ENCODE measurements at places on chromosomes 12 and 14.

- no peak for DNase-seq
Observed at GRCh38 chr12:1995205-1995896, 8.9 kb downstream of the DCP1B start.

- no peak for DNase-seq
Observed at GRCh38 chr14:105065280-105066228, at the start of gene GPR132. Gene GPR132, minus strand, starts transcription at chr14:105065430. Its CDS starts 10,010 bp downstream, at chr14:105055420.

GRCh38 chr12:117582135-117582784 lies 220.8 kb upstream of the NOS1 start:
- no peak for DNase-seq

- no peak for DNase-seq
Observed at GRCh38 chr12:79069009-79069408, 204.4 kb downstream of the SYT1 start.

- no peak for DNase-seq
Observed at GRCh38 chr14:64388533-64389285, 556 bp downstream of the MTHFD1 start.

GRCh38 chr12:132154941-132155770 lies 10.9 kb downstream of the NOC4L start:
- DNase-seq = no peak

DNA sequence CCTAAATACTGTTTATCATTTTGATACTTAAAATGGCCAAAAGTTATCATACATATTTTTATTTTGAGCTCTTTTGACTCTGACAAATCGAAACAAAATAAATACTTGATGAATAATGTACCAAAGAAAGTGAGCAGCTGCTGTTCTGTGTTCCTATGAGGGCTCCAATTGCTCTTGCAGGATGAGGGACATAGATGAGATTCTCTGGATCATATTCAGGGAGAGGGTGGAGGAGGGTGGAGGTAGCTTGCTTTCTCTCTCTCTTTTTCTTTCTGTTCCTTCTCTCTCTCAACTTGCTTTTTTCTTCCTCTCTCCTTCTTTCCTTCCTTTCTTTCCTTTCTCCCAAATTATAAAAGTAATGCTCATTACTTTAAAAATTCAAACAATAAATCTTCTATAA lies 8.9 kb upstream of the MYH7 start:
- no peak for DNase-seq

GRCh38 chr12:41910578-41911320 lies 233.9 kb downstream of the GXYLT1 start:
- no peak for DNase-seq

DNA sequence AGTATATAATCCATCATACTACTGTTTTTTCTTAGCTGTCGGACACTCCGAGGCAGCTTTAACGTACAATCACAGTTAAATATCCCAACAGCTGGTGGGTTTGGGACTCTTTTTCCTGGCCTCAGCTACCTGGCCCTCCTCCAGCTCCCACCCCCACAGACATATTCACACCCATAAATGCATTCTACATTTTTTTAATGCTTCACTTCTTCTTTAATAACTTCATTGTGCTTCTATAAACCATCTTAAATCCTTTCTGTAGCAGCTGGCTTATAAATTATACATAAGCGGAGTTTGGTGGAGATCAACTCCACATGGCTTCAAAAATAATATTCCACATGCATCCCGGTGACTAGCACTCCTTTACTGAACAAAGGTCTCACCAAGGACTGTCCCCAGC lies 33.3 kb downstream of the TDG start:
- no peak for DNase-seq

DNA sequence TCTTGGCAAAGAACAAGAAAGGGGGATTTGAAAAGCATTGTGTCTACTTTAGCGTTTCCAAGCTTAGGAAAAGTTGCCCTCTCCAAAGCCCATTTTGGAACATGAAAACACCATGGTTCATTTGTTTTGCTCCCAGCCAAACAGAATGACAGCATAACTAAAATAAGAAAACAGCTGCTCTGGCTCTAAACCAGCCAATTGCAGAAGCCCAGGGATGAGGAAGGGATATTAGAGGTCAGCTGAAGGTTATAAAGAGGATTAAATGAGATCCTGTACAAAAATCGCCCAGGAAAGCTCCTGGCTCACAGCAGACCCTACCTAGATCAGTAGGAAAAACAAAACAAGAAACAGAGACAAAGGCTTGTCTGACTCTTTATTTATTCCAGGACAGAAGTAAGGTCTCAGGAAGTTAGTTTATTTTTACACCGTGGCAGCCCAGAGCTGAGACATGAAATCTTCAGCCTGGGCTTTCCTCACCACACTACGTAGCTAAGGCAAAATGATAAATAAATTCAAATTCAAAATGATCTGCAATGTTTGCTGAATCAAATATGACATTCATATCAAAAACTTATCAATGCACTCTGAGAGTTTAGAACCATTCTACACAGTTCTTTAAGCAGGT lies 25.9 kb downstream of the SPX start:
- DNase-seq = no peak

- no peak for DNase-seq
Observed at GRCh38 chr12:1791104-1791841, 29.1 kb upstream of the LRTM2 start.

Data from Panc1 (cell line).